GM23338 (cell line): ENCODE measurements at places on chromosomes 13 and 19. TPM values are rescaled to one million over a fixed set of nuclear protein-coding genes. Genes with fewer than 3 reads are reported as not detected.

DNA sequence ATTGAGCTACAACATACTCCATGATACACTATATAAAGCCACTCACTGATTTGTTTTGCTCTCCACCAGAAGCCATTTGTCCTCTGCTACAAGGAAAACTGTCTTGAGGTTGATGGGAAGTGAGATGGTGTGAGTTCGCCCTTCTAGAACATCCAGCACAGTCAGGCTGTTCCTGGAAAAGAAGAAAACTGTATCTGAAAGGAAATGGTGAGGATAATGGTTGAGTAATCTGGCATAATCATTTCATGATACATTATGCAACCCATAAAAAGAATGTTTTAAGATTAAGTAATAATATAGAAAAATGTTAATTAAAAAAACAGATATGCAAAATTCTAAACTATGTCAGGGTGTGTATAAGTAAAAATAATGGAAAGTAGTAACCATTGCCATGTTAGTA lies 233.9 kb downstream of the RGCC start:
- H3K27me3 ChIP-seq, result no peaks in the 10 kb centered on the region
- no peaks in the 10 kb centered on the region for H3K36me3 ChIP-seq
- H3K27ac ChIP-seq, result no peak overlapping the region
- no peak for DNase-seq
- no peak overlapping the region for H3K4me3 ChIP-seq

DNA sequence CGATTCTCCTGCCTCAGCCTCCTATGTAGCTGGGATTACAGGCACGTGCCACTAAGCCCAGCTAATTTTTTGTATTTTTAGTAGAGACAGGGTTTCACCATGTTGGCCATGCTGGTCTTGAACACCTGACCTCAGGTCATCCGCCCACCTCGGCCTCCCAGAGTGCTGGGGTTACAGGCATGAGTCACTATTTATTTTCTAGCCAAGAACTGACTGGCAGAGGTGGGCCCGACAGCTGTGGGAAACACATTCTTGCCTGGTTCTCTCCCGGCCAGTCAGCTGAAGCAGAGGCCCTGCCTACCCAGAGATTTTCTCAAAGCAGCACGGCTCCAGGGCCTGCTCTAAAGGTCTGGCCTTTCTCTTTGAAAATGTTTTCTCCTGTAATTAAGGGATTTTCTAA lies 108.0 kb downstream of the KCTD15 start:
- peaks cover 13% of the 10 kb centered on the region; the same call in 1 of the 2 replicates for H3K27me3 ChIP-seq
- H3K36me3 ChIP-seq, result no peaks in the 10 kb centered on the region; the same call in 1 of the 2 replicates
- peak overlapping the region; percentile 76 for H3K4me3 ChIP-seq
- H3K4me1 ChIP-seq, result peaks cover 13% of the 10 kb centered on the region
- peak; percentile 64 for DNase-seq

The C5AR1 gene
- 0.08 TPM in 1 of 2 replicates, not detected in the other for polyA plus RNA-seq

DNA sequence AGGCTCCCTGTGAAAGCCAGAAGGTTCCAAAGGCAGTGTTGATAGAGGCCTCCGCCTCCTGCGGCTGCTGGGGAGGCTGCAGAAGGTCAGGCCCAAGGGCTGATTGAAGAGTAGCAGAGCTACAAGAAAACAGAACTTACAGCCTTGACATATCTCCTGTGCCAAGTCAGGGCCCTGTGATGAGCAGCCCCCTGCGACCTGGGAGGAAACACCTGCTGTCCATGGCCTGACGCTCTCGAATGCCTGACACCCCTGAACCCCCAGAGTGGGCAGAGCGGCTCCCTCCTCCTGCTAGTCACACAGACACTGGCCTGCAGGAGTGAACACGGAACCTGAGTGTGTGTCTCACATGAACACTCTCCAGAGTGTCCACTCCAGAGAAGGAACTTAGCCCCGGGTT lies 38.2 kb upstream of the TUBGCP3 start:
- DNase-seq, result no peak
- H3K36me3 ChIP-seq, result no peaks in the 10 kb centered on the region
- H3K4me1 ChIP-seq, result no peaks in the 10 kb centered on the region
- no peak overlapping the region for H3K27ac ChIP-seq

DNA sequence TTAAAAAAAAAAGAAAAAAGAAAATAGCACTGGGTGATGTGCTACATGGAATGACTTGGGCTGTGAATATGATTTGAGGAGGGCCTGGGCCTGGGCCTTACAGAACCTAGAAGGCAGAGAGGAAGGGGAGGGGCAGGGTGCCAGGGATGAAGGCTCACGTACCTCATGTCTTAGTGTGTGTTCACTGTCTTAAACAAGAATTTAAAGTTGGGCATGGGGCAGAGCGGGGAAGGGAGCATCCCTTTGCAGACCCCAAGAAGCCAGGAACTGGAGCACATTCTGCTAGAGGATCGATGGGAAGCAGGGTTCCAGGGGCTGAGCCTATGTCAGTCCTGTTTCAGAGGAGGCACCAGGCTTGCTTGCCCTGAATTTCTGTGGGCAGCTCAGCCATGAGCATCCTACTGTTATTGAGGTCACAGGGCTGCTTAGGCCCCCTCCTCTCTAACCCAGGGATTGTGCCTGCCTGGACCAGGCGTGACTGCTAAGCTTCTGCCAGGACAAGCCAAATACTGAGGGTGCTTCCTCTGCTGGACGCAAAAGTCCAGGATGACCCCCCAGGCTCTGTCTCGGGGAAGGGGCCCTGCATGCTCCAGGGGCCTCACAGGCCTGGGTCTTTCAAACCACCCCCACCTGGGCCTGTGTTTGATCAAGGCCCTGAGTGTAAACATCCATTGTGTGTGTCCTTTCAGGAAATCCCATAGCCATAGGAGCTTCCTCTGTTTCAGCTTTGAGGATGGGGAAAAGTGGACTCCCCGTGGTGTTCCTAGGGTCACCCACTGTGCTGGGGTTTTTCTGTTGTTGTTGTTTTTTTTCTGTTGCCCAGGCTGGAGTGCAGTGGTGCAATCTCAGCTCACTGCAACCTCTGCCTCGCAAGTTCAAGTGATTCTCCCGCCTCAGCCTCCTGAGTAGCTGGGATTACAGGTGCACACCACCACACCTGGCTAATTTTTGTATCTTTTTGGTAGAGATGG lies 4.8 kb downstream of the LSR start:
- DNase-seq, result peak; percentile 44
- no peak overlapping the region for H3K4me3 ChIP-seq
- H3K27ac ChIP-seq, result 0 out of 2 replicates have a peak overlapping the region, but pooled peaks have one; percentile 50

The IZUMO2 gene
- polyA plus RNA-seq, result 5.0 and 6.2 TPM in 2 replicates

DNA sequence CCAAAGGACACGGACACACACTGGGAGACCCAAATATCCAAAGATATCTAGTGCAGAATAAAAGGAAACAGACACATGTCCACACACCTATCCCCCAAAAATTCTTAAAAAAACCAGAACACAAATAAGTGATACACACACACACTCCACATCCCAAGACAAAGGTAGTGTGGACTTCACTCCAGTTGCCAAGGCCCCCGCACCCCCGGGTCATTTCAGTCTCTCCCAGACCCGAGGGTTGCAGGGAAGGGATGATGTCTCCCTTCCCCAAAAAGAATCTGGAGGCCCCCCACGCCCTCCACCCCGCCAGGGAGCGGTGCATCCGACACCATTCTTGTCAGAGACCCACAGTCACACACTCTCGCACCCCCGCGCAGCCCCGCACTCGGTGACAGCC lies 407 bp downstream of the DPF1 start:
- no peak overlapping the region for H3K27ac ChIP-seq
- peaks cover 26% of the 10 kb centered on the region for H3K4me1 ChIP-seq
- DNase-seq, result no peak
- peak overlapping the region; percentile 72 for H3K4me3 ChIP-seq
- 0 out of 2 replicates have a peak, but pooled peaks cover 4% of the 10 kb centered on the region for H3K27me3 ChIP-seq
- H3K36me3 ChIP-seq, result no peaks in the 10 kb centered on the region

GRCh38 chr13:29847501-29847983 lies 2.9 kb downstream of the UBL3 start:
- H3K27ac ChIP-seq, result no peak overlapping the region
- H3K4me3 ChIP-seq, result peak overlapping the region; percentile 50
- no peaks in the 10 kb centered on the region for H3K27me3 ChIP-seq
- no peak for DNase-seq
- peaks cover 50% of the 10 kb centered on the region for H3K4me1 ChIP-seq
- H3K36me3 ChIP-seq, result no peaks in the 10 kb centered on the region

The ZNF69 gene
- 13.5 and 15.8 TPM in 2 replicates for polyA plus RNA-seq

The CDX2 gene
- polyA plus RNA-seq, result 0.12 TPM in 1 of 2 replicates, not detected in the other

GRCh38 chr19:33171916-33172359 lies 22.2 kb upstream of the LRP3 start:
- peaks cover 3% of the 10 kb centered on the region for H3K4me1 ChIP-seq
- H3K27ac ChIP-seq, result no peak overlapping the region
- H3K36me3 ChIP-seq, result no peaks in the 10 kb centered on the region
- no peak overlapping the region for H3K4me3 ChIP-seq
- H3K27me3 ChIP-seq, result no peaks in the 10 kb centered on the region

DNA sequence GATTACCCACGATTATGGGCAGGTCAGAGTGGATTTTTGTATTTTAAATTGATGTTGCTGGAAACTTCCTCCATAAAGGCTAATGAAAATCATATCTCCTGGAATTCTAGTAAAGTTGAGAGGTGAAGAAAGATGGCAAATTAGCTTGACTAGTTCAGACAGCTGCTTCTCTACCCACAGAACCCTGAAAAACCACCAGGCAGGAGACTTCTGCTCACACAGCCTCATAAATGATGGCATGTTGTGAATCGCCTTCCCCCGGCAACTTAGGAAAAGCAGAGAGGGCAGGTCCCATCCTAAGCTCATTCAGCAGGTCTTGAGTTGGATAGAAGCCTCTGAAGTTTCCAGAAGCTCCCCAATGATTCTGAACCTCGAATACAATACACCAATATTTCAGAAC lies 87.6 kb upstream of the SLC7A1 start:
- H3K4me3 ChIP-seq, result no peak overlapping the region
- no peak overlapping the region for H3K27ac ChIP-seq
- DNase-seq, result no peak
- no peaks in the 10 kb centered on the region for H3K4me1 ChIP-seq

GRCh38 chr13:70080012-70080411 lies 27.6 kb upstream of the ATXN8OS start:
- no peaks in the 10 kb centered on the region for H3K27me3 ChIP-seq
- no peak overlapping the region for H3K4me3 ChIP-seq
- H3K36me3 ChIP-seq, result no peaks in the 10 kb centered on the region
- H3K4me1 ChIP-seq, result no peaks in the 10 kb centered on the region

- H3K4me1 ChIP-seq, result no peaks in the 10 kb centered on the region; the same call in 1 of the 2 replicates
- no peak overlapping the region for H3K27ac ChIP-seq
- H3K27me3 ChIP-seq, result no peaks in the 10 kb centered on the region
- H3K36me3 ChIP-seq, result no peaks in the 10 kb centered on the region
- no peak for DNase-seq
- H3K4me3 ChIP-seq, result no peak overlapping the region
These were observed 27.6 kb downstream of the SLC6A16 start for GRCh38 chr19:49297403-49297802.

- no peak overlapping the region for H3K27ac ChIP-seq
- no peak overlapping the region for H3K4me3 ChIP-seq
- H3K4me1 ChIP-seq, result no peaks in the 10 kb centered on the region
- peaks cover 34% of the 10 kb centered on the region for H3K36me3 ChIP-seq
- no peaks in the 10 kb centered on the region for H3K27me3 ChIP-seq
These were observed 15.4 kb downstream of the ZNF317 start for GRCh38 chr19:9155591-9155990.

GRCh38 chr19:58284199-58284598 lies 5.4 kb downstream of the ZNF8 start:
- peaks cover 18% of the 10 kb centered on the region for H3K4me1 ChIP-seq
- H3K27me3 ChIP-seq, result no peaks in the 10 kb centered on the region
- no peak for DNase-seq
- no peak overlapping the region for H3K4me3 ChIP-seq
- H3K36me3 ChIP-seq, result peaks cover 32% of the 10 kb centered on the region; the same call in 1 of the 2 replicates
- H3K27ac ChIP-seq, result no peak overlapping the region
